ENCODE measurements at places on chromosomes 4 and X. TPM values are rescaled to one million over a fixed set of nuclear protein-coding genes. Genes with fewer than 3 reads are reported as not detected.

The XAGE2 gene
- not detected for total RNA-seq

The BCORL1 gene
- 3.1 TPM for total RNA-seq

The UGT2B10 gene
- not detected for total RNA-seq

The VEGFC gene
- 24.6 TPM for total RNA-seq

All from thoracic aorta endothelial cell (primary cell).